Activated CD4-positive, alpha-beta T cell treated with anti-CD3 and anti-CD28 coated beads, Interleukin-2, amount 10 ng/mL, durations not matched to agents 7 days and 5 days (primary cell): ENCODE measurements at places on chromosomes 11 and 22. TPM values are rescaled to one million over a fixed set of nuclear protein-coding genes. Genes with fewer than 3 reads are reported as not detected.

- no peak for DNase-seq
Observed at GRCh38 chr11:62914416-62914815, 6.7 kb downstream of the CHRM1 start.

DNA sequence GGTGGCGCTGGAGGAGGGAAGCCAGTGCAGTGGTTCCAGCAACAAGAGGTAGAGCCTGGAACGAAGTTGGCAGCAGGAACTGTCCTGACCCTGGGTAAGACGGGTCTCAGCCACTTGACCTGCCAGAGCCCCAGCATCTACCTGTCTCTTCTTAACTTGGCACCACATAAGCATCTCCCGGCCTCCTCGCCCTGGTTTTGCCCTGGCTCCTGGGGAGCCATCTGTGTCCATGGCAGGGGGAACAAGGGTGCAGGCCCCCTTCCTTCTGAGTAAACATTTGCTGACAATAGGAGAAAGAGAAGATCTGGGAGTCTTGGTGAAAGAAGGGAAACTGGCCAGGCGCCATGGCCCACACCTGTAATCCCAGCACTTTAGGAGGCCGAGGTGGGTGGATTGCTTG, 12.8 kb downstream of the P2RY2 start:
- DNase-seq, result no peak

DNA sequence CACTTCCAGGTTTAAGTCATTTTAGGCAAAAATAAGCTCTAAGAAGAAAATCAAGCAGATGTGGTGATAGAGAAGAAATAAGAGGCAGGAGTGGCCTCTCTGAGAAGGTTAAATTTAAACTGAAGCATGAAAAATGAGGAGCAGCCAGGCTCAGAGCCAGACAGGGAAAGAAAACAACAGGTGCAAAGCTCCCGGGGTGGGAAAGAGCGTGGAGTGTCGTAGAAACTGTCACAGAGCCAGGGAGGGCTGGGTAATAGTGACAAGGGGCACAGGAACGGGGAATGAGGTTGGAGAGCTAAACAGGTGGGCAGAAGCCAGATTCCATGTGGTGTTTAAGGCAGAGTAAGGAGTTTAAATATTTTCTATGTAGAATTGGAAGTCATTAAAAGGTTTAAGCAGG, 132.1 kb upstream of the BLID start:
- DNase-seq, result no peak

- DNase-seq, result no peak
Observed at GRCh38 chr11:72896431-72896830, 82.2 kb downstream of the ATG16L2 start.

KRTAP5-9 gene
- total RNA-seq, result 0.35 TPM

SHANK3 gene
- 0.04 TPM for total RNA-seq

LMNTD2 gene
- 3.4 TPM for total RNA-seq

DNA sequence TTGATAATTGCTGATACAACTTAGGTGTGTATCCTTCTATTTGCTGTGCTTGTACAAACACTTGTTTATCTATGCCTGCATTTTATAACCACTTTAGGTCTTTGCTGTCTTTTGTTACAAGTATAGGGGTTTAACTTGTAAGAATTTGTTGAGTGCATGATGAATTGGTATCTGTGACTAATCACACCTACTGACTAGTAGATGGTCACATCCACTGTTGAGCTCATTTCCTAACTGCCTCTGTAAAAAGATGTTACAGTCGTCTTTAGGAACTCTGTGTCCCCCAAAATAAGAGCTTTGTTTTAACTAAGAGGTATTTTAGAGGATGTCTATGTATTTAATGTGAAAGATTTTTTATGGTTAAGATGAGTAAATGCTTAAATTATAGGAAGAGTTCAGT, 60.5 kb downstream of the HIPK3 start:
- DNase-seq, result no peak

DNA sequence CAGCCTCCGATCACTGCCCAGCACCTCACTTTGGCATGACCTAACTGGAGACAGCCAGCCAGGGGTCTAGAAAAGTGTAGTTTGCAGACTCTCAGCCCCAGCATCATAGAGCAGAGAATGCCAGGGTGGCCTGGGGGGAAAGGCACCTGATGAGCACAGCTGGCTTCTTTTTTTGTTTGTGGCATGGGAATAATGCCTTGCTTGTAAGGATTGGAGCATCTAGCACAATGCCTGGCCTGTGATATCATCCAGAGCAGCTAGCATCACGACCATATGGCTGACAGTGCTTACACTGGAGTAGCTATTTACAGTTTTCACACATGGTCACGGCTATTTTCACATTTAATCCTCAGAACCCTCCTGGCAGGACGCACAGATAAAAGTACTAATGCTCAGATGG, 594.8 kb upstream of the B3GAT1 start:
- DNase-seq, result no peak

DRD2 gene
- not detected for total RNA-seq

- DNase-seq, result no peak
Observed at GRCh38 chr11:26144291-26144690, 187.6 kb upstream of the ANO3 start.

DNA sequence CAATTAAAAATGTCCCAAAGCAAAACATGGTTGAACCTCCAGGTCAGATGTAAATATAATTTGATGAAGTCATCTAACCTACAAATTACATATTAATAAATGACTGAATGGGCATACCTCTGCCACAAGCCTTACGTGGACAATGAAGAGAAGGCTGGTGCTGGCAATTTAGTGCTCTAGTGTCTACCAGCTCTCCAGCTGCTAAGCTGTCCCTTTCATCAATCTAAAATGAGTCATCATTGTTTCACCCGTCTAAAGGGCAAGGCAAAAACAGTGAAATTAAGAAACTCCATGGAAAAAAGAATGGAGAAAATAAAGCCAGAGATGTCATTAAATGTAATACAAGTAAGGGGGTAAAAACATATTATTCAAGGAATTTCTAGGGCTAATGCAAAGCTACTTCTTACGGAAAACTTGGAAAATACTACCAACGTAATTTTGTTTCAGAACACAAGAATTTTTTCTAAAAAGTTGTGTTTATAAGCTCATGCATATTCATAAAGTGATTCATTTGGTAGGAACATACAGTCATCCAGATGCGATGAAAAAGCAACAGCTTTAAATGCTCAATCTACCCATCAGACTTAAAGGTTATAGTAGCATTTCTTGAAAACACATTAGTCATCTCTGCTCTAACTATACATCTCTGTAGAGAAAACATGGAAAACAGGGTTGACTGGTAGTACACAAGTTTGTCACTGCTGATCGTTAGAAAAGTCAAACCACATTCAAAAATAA, 71.5 kb downstream of the SIK3 start:
- DNase-seq, result no peak

IL17REL gene
- total RNA-seq, result not detected

DNA sequence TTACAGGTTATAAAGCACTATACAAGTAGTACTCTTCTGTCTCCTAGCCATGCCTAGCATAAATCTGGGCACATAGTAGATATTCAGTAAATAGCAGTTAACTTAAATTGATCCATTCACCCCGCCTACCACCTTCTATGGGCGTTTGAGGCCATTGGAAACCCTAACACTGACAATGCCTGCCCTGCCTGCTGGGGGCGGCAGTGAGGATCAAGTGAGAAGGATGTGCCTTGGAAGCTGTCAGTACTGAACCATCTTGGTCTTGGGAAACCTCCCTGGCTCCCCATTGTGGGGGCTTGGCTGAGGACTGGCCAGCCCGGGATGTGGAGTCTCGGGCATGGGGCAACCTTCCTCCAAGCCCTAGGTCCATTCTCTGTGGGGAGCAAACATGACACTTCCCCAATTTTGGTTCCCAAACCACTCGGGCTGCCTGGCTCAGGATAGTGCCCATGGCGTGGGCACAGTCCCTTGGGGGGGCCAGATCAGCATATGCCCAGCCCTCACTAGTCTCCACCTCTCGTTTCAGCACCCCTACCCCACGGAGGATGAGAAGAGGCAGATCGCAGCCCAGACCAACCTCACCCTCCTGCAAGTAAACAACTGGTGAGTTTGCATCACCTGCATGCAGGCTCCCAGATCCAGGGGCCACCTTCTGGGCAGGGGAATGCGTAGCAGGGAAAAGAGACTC, 67.4 kb downstream of the FEZ1 start:
- no peak for DNase-seq

GRCh38 chr11:126833065-126833464, 167.5 kb downstream of the KIRREL3 start:
- DNase-seq, result no peak

CBX7 gene
- total RNA-seq, result 14.9 TPM

TSGA10IP gene
- not detected for total RNA-seq

DNA sequence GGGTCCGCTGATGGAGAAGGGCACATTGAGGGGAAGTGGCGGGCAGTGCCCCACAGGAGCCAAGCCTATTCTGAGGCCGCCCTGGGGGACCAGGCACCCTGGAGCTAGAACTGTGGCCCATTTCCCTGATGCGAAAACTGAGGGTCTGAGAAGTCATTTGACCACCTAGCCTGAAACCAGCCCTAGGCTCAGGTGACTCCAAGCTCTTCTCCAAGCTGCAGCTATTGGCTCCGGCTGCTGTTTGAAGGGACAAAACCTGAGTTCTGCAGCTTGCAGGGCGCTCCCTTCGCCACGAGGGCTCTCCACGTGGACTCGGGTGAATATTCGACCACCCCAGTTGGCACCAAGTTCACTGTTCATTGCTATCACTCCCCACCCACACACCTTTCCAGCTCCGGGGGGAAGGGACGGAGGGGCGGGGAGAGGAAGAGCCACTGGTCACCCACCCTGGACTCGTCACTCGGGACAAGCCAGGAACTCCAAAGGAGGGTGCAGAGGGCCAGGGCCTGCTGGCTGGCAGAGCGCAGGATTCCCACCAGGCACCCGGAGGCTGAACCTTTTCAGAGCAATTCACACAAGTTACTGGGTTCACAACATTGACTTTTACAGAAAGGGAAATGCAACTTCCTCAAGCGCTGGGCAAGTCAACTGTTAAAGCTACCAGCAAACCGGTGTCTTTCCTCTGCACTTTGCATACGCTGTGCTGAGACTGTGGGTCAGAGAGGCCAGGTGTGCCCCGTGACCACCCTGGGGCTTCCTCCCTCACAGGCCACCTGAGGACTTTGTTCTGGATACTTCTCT, 1.1 kb upstream of the RAC2 start:
- DNase-seq, result no peak

ART5 gene
- total RNA-seq, result not detected
